ENCODE measurements at places on chromosomes 7 and 10.

DNA sequence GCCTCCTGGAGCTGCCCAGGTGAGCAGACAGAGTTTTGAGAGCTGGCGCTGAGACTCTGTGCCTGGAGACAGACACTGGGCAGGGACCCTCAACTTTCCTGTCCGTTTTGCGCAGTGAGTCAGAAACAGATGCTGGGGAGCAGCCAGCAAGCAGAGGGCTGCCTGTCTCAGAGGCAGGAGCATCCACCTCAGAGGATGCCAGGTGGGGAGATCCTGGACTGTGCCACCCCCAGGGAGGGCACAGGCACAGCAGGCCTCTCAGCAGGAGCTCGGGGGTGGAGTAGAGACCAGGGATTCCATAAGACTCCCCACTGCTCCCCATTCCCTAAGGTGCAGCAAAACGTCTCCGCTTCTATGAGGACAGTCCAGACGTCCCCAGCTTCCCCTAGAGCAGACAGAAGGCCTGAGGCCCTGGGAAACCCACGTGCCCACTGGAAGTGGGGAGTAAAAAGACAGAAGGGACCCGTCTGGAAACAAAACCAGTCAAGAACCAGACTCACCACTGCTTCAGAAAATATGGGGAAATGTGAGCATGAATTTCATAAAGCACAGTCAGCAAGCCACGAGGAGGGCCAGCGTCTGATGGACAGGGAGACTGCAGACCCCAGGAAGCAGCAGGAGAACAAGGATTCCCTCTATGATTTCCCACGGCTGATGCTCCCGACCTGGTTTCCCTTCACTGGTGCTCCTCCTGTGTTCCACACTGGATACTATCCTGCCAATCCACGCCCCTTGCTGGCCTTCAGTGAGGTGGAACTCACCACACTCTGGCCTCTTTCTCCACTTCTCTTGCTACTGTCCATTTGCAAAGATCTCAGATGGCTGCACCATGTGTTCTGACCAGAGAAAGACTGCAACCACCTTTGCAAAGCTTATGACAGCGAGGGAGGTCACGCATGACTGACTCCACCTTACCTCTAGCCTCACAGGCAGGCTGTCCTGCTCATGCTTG lies 151.3 kb upstream of the FAM20C start:
- DNase-seq, result no peak

DNA sequence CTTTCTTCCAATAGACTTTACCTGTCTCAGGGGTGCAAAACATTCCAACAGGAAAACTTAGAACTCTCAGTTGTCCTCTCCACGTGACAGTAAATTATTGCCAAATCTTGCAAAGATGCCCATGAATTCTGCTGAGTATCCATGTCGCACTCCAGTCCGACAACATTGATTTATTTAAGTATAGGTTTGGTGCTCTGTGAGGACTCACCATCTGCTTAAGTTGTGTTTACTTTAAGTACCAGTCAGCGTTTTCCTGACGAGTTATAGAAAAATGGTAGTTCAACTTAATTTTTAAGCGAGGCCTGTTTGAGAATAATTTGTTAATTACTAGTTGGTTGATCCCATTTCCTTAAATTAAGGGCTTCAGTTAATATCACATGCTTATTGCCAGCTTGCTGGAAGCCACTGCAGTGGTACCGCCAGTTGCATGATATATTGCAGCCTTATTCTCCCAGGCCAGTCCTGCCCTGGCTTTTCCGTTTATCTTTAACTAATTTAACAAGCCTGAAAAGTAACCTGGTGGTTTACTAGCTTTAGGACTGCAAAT lies 27.8 kb downstream of the CREB5 start:
- DNase-seq, result no peak

DNA sequence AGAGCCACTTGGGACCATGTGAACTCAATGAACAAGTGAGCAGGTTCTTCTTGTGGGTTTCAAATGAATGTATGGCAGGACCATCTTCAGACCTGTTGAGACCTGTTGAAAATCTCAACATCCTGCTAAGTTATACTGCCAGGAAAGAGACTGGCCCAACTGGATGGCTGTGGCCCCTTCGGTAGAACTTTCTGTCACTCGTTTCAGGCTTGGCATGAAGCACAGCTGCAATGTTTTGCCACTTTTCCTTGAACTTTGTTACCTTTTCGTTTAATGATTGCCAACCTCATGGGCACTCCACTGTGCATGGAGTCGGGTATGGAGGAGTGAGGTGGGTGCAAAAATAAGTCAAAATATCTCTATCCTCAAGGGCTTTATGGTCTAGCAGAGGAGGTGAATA lies 36.7 kb upstream of the SLC35B4 start:
- no peak for DNase-seq

- no peak for DNase-seq
Measured at GRCh38 chr7:15424468-15424867, 137.3 kb downstream of the AGMO start.

- no peak for DNase-seq
Measured at GRCh38 chr7:44533301-44534055, 7.7 kb downstream of the NPC1L1 start.

DNA sequence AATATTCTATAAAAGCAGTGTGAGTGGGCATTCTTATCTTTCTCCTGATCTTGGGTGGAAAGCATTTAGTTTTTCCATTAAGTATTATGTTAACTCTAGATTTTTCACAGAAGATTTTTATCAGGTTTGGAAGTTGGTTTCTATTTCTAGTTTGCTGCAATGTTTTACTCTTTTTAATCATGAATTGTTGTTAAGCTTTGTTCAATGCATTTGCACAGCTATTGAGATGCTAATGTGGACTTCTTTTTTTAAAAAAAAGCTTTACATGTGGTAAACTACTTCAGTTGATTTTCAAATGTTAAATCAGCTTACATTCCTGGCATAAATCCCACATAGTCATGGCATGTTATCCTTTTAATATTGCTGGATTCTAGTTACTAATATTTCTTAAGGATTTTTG lies 363.6 kb upstream of the NRP1 start:
- no peak for DNase-seq

DNA sequence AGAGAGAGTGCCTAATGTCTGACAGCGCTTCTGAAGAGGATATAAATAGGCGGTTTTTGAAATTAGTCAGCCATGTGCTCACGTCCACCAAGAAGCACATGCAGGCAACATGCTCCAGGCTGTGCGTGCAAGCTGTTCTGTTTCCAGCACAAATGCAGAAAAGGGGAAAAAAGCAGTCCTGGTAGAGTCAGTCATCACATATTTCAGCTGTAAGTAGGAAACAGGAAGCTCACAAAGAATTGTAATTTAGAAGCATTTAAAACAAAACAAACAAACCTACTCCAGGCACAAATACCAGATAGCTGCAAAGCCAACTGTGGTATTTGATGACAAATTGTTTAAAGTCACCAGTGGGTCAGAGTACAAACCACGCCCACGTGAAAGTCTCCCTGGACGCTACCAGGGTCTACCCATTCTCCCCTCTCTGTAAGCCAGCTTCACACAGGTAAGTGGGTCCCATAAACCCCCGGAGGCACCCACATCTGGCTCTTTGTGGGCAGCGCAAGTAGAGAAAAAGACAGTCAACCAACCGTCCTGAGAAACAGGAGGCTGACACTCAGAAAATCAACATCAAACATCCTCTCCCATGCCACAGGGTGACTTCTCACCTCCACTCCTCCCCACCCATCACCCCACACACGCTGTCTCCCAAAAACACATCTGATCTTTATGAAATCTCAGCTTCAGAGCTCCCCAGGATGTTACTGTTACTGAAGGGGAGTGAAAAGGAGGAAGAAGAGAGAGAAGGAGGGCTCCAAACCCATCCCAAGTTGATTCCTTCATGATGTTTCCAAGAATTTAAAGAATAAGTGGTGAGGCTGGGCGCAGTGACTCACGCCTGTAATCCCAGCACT lies 186.4 kb downstream of the FAM107B start:
- no peak for DNase-seq

DNA sequence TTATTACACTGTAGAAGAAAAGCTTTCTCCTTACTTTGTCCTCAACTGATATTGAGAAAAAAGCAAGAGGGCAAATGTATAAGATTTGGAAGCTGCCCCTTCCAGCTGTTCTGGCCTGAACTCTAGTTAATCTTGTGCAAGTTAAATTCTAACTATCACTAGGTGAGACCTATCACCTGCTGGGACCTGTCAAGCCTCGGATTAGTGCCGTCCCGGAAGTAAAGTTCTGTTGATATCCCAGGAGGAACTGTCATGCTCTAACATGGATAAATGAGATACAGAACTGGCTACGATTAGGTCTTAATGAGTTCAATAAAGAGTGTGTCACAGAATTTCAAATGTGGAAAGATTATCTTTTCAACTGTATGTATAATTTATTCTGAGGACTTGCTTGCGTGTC lies 1.2 kb upstream of the BPGM start:
- DNase-seq, result no peak

DNA sequence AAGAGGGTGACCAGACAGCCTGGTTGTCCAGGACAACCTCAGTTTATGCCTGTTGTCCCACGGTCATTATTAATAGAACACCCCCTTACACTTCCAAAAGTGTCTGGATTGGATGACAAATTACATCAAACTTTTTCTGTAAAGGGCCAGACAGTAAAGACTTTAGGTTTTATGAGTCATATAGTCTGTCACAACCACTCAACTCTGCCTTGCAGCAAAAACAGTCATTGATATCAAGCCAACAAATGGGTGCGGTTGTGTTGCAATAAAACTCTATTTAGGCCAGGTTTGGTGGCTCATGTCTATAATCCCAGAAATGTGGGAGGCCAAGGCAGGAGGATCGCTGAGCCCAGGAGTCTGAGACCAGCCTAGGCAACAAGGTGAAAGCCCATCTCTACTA lies 66.7 kb upstream of the ATP6V0A4 start:
- no peak for DNase-seq

DNA sequence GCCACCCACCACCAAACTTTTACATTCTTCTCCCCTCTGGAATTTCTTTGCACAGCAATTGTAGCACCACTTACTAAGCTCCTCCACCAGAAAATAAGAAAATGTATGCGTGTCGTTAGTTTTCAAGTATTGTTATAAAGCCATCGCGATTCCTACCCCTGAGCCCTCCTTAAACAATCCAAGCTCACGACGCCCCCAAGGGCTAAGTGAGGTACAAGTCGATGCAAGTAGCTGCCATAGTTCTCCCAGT lies 1.3 kb downstream of the FRAT2 start:
- DNase-seq, result peak; percentile 8

- DNase-seq, result no peak
Measured at GRCh38 chr7:135386181-135386580, 123.7 kb downstream of the CNOT4 start.

GRCh38 chr7:2082139-2082998 lies 150.4 kb downstream of the MAD1L1 start:
- no peak for DNase-seq

- no peak for DNase-seq
Measured at GRCh38 chr10:774661-775244, 85.3 kb upstream of the DIP2C start.

- no peak for DNase-seq
Measured at GRCh38 chr10:96747734-96748550, 27.6 kb upstream of the PIK3AP1 start.
